IPS DF 6.9 (cell line): ENCODE measurements at places on chromosomes 4 and X.

DNA sequence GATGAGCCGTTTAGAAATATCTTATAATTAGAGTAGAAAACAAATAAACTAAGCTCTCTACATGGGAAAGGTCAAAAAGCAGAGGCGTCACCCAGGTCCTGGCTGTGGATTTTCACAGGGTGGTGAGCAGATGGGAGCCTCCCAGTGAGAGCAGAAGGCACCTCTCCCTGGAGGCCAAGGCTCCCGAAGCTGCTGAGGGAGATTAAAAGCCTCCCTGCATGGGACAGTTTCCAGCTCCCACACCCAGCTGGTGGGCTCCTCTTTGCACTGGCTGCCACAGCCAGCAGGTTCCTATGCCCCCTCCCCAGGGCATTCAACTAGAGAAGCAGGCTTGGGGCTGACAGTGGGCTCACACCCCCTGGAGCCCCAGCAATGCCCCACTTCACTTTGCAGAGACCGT lies 55.2 kb upstream of the TBC1D9 start:
- H3K27ac ChIP-seq, result no peak overlapping the region
- no peak overlapping the region for H3K4me3 ChIP-seq
- no peaks in the 10 kb centered on the region for H3K27me3 ChIP-seq

DNA sequence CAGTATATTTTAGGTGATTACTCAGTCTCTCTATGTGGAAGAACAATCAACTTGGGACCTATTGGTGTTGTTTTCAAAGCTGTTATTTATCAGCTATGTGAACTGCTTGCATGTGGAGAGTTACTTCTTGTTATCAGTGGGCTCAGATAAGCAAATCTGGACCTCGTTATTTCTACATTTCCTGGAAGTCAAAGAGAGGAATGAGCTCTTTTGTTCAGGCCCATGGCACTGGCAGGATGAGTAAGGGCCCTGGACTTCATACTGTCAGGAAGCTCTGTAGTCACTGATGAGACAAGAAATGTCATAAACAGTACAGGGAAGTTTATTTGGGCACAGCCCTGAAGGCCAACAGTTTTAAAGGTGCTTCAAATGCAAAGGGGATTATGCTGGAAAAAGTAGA lies 760.6 kb upstream of the EPHA5 start:
- H3K4me3 ChIP-seq, result no peak overlapping the region
- no peak for DNase-seq
- H3K27ac ChIP-seq, result no peak overlapping the region
- H3K4me1 ChIP-seq, result no peaks in the 10 kb centered on the region

- no peak overlapping the region for H3K27ac ChIP-seq
- DNase-seq, result peak; percentile 13
- no peaks in the 10 kb centered on the region for H3K36me3 ChIP-seq
- no peak overlapping the region for H3K4me3 ChIP-seq
These were observed 440.9 kb downstream of the MID1IP1 start for GRCh38 chrX:39242187-39242586.

GRCh38 chr4:13546941-13547484 lies 2.7 kb upstream of the NKX3-2 start:
- peak overlapping the region; percentile 60; the same call in 1 of the 2 replicates for H3K4me3 ChIP-seq
- DNase-seq, result no peak
- peaks cover 11% of the 10 kb centered on the region for H3K4me1 ChIP-seq
- no peaks in the 10 kb centered on the region for H3K36me3 ChIP-seq
- no peak overlapping the region for H3K27ac ChIP-seq

GRCh38 chr4:26748811-26749210 lies 111.8 kb upstream of the STIM2 start:
- no peaks in the 10 kb centered on the region for H3K27me3 ChIP-seq
- DNase-seq, result no peak
- H3K4me3 ChIP-seq, result no peak overlapping the region

GRCh38 chrX:79604364-79604763 lies 237.2 kb upstream of the ITM2A start:
- no peak overlapping the region for H3K27ac ChIP-seq
- no peak for DNase-seq
- H3K4me3 ChIP-seq, result no peak overlapping the region
- peaks cover 3% of the 10 kb centered on the region; the same call in 1 of the 2 replicates for H3K27me3 ChIP-seq
- no peaks in the 10 kb centered on the region for H3K36me3 ChIP-seq

- DNase-seq, result no peak
- H3K4me1 ChIP-seq, result no peaks in the 10 kb centered on the region
- no peaks in the 10 kb centered on the region for H3K27me3 ChIP-seq
These were observed 5.2 kb upstream of the BMP15 start for GRCh38 chrX:50905334-50905733.

DNA sequence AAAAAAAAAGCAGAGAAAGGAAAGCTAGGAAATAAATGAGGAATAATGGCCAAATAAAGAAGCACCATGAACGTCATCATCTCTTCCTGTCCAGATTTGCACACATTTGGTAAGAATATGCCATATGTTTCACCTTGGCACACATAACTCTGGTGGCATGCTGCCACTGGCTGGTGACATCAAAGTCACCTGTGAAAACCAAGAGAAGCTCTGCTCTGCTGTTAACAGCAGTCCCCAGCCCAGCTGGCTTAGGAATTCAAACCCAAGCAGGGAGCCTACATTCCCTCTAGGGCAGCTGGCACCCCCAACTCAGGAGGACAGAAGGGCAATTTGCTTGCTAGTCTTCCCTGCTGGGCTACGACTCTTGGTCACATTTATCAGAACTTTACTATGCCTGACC lies 77.6 kb downstream of the RASL11B start:
- no peak overlapping the region for H3K4me3 ChIP-seq
- no peaks in the 10 kb centered on the region for H3K36me3 ChIP-seq
- no peaks in the 10 kb centered on the region for H3K27me3 ChIP-seq
- DNase-seq, result no peak

DNA sequence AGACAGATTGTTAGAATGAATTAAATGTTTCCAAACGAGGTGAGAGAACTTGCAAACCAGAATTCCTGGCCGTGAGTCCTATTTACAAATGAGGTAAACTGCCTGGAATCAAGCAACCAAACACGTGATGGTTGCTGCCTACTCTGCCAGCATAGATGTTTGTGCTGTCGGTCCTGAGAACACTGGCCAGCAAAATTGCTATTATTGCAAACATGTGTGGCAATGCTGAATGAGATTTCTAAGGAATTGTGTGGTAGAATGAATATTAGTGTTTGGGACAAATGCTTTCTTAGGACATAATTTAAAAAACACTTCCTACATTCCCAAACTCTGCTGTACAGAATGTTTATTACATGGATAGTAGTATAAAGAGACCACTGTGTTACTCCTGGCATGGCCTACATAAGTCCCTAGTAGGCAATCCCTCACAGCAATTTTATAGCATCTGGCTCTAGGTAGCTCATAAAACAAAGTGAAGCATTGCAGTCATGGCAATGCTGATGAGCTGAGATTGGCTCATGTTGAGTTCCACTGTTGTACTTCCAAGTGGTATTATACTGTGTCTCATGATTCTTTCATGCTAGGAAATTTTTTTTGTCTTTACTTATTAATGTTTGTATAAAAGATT lies 605.2 kb upstream of the EPHA5 start:
- no peak for DNase-seq
- H3K36me3 ChIP-seq, result no peaks in the 10 kb centered on the region
- no peak overlapping the region for H3K27ac ChIP-seq
- H3K27me3 ChIP-seq, result no peaks in the 10 kb centered on the region
- no peak overlapping the region for H3K4me3 ChIP-seq
- no peaks in the 10 kb centered on the region for H3K4me1 ChIP-seq

DNA sequence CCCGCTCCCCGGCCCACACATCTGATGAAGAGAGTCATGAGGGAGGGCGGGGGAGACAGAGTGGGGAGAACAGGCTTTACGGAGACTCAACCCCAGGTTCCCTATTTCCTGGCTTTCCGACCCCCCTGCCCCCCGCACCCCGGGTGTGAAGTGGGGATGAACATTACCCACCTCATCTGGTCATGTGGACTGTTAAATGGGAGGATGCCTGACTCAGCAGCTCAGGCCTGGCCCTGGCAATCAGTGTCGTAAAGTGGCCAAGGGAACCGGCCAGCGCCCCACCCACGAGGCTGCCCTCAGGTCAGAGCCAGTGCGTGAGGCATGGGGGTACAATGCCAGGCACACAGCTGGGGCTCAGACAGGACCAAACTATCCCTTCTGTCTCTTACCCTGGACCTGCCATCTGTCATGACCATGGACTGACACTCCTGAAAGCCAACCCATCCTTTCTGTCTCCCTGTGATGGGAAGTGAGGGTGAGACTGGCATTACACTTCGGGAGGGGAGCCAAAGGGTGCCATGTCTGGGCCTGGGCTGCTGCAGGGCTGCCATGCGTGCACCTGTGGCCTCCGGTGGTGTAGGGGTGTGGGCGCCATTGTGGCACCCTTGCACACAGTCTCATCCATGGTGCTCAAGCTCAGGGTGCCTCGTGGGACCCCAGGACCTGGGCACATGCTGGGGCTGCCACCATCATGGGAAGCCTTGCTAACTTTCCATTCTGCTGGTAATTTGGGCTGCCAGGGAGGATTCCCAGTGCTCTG lies 106.1 kb upstream of the PSAPL1 start:
- H3K4me3 ChIP-seq, result no peak overlapping the region
- no peaks in the 10 kb centered on the region for H3K4me1 ChIP-seq
- DNase-seq, result no peak
- no peak overlapping the region for H3K27ac ChIP-seq
- no peaks in the 10 kb centered on the region for H3K27me3 ChIP-seq

DNA sequence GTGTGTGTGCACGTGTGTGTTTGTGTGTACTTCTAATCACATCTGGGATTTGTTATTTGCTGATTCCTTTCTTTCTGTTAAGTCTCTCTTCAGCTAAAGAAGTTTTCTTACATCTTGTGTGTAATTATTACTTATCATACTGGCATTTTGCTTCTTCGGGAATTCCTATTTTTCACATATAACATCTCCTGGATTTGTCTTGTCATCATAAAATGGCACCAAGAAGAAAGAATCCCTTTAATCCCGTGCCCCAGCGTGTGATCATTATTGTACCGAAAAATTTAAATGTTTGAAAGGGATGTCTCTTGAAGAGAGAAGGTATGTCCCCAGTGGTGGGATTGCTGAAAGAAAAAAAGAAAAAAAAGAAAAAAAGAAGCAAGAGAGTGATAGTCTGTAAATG lies 72.3 kb downstream of the ZFX start:
- no peaks in the 10 kb centered on the region for H3K27me3 ChIP-seq
- H3K27ac ChIP-seq, result no peak overlapping the region

DNA sequence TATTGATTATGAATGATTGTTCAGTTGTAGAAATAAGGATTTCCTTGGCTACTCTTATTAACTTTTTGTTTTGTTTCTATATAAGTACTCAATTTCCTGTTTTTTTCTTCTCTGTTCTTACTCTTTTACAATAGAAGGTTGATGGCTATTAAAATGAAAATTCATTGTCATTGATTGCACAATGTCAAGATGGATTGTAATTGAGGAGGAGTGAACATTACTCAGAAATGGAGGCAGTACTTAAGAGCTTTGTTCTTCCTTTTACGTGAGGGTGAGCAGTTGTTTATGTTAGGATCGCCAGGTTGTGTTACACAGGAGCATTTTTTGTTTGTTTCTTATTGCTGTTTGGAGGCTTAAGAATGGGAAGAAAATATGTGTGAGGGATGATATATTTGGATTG lies 2062.4 kb downstream of the ARAP2 start:
- H3K27me3 ChIP-seq, result no peaks in the 10 kb centered on the region
- H3K4me1 ChIP-seq, result no peaks in the 10 kb centered on the region
- no peak for DNase-seq

GRCh38 chr4:184450743-184451535 lies 23.4 kb downstream of the IRF2 start:
- peaks cover 22% of the 10 kb centered on the region for H3K4me1 ChIP-seq
- H3K4me3 ChIP-seq, result no peak overlapping the region
- H3K36me3 ChIP-seq, result no peaks in the 10 kb centered on the region
- no peak for DNase-seq
- no peak overlapping the region for H3K27ac ChIP-seq
- H3K27me3 ChIP-seq, result no peaks in the 10 kb centered on the region

DNA sequence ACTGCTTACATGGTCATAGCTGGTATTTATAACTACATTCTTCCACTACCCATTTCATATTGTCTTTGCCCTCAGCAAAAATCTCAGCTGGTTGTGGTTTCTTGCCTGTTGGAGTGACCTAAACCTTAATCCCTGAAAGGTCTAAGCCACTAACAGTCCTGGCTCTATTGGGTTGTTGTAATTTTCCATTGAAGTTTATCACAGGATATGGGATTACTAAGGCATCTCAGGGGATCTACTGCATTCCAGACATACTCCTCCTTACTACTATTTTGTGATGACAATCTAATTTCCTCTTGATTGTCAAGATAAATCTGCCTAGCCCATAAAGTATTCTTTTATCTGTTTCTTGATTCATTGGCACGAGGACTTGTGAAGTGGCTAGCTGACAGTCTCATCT lies 6.2 kb upstream of the OSTC start:
- H3K4me1 ChIP-seq, result no peaks in the 10 kb centered on the region
- H3K4me3 ChIP-seq, result no peak overlapping the region
- DNase-seq, result no peak

- DNase-seq, result no peak
- H3K27me3 ChIP-seq, result no peaks in the 10 kb centered on the region
- no peaks in the 10 kb centered on the region for H3K36me3 ChIP-seq
- H3K4me1 ChIP-seq, result no peaks in the 10 kb centered on the region; the same call in 1 of the 2 replicates
These were observed 393 bp downstream of the SH3KBP1 start for GRCh38 chrX:19886883-19887531.

DNA sequence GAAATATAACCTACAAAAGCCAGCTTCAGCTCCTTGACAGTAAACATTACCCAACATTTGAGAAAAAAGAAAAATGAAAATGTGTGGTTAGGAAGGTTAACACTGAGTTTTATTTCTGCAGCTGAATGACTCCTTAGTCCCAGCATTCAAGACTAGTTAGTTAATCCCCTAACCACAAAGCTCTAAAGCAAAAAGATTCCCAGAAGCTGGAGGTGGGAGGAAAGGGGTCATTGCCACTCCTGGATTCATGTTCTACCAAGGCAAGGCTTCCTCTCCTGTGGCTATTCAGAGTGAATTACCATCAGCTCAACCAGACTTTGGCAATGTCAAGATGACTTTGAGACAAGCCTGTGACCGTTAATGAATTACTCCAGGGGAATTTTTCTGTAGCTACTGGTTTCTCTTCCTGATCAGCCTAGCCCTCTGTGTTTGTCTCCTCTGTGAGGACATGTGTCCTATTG lies 63.6 kb downstream of the HADH start:
- H3K27ac ChIP-seq, result no peak overlapping the region
- no peaks in the 10 kb centered on the region; the same call in 1 of the 2 replicates for H3K27me3 ChIP-seq
- no peaks in the 10 kb centered on the region for H3K4me1 ChIP-seq
- H3K36me3 ChIP-seq, result no peaks in the 10 kb centered on the region
- DNase-seq, result no peak

DNA sequence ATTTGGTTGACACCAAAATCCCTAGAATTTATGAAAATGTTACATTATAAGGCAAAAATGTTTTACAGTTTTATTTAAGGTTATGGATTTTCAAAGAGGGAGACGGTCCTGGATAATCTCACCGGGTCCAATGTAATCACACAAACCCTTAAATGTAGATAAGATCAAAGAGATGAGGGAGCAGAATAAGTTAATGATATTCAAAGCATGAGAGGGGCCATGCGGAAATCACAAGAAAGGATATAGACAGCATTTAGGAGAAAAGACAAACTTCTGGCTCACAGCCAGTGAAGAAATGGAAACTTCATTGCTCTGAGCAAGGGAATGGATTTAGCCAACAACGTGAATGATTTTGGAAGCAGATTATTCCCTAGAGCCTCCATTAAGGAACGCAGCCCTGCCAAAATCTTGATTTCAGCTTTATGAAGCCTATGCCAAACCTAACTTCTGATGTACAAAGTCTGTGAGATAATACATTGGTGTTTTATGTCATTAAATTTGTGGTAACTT lies 684.4 kb upstream of the GNPDA2 start:
- no peaks in the 10 kb centered on the region for H3K4me1 ChIP-seq
- no peak overlapping the region for H3K4me3 ChIP-seq
- H3K27ac ChIP-seq, result no peak overlapping the region
- no peaks in the 10 kb centered on the region for H3K27me3 ChIP-seq
- no peak for DNase-seq
